ENCODE measurements at places on chromosomes 12 and 14.

GRCh38 chr12:14554281-14555007 is 13.2 kb downstream of the PLBD1 start:
- DNase-seq: no peak

- peak; percentile 93 for DNase-seq
Measured at GRCh38 chr12:70365648-70366518, at the start of gene KCNMB4. Gene KCNMB4 (plus strand): TSS chr12:70366290. CDS start chr12:70366735, 445 bp downstream.

DNA sequence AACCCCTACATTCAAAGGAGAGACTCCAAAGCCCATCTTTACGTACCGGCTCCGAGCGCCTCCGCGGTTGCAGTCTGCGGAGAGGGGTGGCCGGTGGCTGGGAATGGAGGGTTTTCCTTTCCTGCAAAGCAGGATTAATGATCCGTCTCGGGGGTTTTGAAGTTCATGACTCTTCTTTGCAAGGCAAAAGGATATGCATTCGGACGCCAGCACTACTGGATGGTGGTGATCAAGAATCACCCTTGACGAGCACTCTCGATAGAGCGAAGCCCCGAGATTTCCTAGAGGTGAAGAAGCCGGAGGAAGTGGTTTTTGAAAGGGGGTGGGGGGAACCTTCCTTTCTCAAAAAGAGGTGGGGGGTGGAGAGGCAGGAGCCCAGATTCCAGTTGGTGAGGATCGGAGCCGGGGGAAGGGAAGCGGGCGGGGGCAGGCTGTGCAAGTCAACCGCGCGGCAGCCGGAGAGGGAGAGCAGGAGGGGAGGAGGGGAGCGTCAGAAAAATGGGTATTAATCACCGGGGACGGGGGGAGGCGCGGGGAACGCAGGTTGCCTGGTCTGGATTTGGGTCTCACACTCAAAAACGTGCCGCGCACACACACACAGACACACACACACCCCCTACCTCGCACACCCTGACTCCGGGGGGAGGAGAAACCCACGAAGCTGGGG is at the start of gene GRIN2B:
TSS of gene GRIN2B (minus strand) at position 307 of the 667 bp plus-strand sequence. CDS start 115,394 bp downstream, outside the sequence.
- DNase-seq: peak; percentile 58

DNA sequence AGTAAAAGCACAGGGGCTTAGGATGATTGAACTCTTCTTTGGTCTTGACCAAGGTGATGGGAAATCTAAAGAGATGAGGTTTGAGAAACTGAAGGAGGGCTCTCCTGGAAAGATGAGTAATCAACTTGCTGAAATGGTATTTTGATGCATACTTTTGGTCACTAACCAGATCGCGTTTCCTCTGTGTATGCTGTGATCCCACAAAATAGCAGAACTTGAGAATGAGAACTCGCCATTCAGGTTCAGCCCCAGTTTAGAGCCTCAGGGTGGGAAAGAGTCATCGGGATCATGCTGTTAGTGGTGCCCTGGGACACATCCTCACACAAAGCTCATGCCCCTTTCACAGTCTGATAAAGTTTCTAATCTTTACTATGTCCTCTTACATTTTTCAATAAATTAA is 488.8 kb downstream of the ETNK1 start:
- no peak for DNase-seq

DNA sequence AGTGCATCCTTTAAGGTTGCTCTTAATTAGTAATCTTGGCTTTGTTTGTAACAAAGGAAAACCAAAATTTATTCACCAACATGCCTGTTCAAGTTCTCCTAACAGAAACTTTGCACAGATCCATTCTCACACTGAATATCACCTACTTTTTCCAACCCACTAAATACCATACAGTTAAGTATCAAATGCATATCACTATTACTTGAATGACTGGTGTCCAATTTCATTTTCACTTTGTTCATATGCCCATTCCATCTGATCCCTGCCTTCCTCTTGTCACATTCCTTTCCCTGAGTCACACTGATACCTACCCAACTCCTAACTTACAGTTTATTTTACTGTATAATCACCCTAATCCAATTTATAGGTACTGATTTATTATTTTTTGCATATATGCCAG is 286.4 kb downstream of the NELL2 start:
- DNase-seq: no peak

GRCh38 chr12:104676636-104677035 is 219.9 kb downstream of the CHST11 start:
- no peak for DNase-seq

- no peak for DNase-seq
Measured at GRCh38 chr12:129563266-129563665, 340.6 kb downstream of the TMEM132D start.

- no peak for DNase-seq
Measured at GRCh38 chr12:11497438-11497837, 102.1 kb upstream of the PRB2 start.

DNA sequence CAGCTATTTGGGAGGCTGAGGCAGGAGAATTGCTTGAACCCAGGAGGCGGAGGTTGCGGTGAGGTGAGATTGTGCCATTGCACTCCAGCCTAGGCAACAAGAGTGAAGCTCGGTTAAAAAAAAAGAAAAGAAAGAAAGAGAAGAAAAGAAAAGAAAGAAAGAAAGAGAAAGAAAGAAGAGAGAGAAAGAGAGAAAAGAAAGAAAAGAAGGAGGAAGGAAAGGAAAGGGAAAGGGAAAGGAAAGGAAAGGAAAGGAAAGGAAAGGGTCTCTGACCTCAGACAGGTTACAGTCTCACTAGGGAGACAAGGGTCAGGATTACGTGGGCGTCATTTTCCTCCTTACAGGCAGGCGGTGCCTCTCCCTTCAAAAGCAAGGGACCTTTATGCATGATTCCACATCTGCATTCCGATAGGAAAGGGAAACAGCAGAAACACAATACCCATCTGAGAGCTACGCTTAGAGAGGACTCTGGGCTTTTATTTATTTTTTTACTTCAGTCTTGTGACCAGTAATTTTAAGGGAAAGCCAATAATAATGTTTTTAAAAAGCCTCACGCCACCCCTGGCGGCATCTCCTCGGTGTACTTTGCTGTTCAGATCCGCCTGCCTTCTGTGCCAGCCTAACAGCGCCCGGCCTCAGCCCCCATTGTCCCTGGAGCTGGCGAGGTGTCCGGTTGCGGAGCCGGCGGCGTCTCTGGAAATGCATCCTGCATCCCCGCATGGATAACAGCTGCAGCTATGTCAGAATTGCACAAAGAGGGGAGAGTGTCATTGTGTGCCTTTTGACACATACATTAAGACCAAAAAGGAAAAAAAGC is 945 bp upstream of the HIP1R start:
- DNase-seq: peak; percentile 78

Measured in WTC11 (cell line).